ENCODE measurements at places on chromosomes 7 and 10.
A peak's percentile ranks its signal among the peaks of the same experiment; 100 is the strongest.

DNA sequence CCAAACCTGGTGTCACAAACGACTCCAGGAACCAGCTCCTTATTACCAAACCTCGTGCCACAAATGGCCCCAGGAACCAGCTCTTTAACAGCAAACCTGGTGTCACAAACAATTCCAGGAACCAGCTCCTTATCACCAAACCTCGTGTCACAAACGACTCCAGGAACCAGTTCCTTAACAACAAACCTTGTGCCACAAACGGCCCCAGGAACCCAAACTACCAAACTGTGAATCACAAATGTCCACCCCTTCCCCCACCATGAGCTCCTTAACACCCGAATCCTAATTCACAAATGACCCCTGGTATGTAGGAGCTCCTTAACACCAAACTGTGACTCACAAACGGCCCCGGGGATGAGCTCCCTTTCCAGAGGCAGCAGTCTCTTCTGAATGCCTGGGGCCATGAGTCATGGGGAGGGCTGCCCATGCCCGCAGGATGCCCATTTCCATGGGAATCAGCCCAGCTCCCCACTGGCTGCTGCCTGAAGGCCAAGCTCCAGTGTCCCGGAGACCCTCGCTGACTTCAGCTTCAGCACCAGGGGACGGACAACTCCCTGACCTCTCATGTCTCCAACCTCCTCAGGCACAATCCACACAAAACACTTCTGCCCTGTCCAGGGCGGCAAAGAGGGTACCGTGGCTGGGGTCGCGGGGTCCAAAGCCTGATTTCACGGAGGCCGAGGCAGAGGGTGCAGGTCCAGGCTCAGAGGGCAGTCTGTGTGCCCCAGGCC is 213.1 kb downstream of the ELFN1 start:
- DNase-seq: peak; percentile 46

GRCh38 chr10:79053481-79054202 is 15.1 kb upstream of the ZMIZ1 start:
- DNase-seq: no peak

GRCh38 chr7:114648680-114649079 is 234.1 kb downstream of the FOXP2 start:
- no peak for DNase-seq

GRCh38 chr10:47060993-47061500 is 149.8 kb downstream of the PTPN20 start:
- no peak for DNase-seq

DNA sequence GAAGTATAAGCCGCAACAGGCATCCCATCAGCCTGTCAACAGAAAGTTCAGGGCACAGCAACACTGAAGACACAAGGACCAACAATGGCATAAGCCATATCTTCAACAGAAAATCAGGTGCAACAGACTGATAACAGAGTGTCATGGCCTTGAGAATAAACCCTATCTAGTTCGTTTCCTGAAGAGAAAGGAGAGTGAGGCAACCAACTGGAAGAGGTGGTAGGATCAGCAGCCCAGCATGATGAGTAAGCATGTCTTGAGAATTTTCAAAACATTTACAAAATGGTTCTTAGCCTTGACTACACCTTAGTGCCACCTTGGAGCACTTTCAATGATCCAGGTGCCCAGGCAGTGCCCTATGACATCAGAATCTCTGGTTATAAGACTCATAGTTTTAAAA is 290.2 kb upstream of the SEMA3C start:
- no peak for DNase-seq

DNA sequence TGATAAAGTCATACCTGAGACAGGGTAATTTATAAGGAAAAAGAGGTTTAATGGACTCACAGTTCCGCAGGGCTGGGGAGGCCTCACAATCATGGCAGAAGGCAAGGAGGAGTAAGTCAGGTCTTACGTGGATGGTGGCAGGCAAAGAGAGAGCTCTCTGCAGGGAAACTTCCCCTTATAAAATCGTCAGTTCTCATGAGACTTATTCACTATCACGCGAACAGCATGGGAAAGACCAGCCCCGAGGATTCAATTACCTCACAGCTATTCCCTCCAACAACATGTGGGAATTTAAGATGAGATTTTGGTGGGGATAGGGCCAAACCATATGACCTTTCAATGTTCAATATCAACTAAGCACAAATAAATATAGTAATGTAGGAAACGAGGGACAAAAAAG is 559.4 kb upstream of the KCND2 start:
- DNase-seq: no peak

- DNase-seq: peak; percentile 52
Observed at GRCh38 chr10:46245381-46245900, 41.4 kb upstream of the ANTXRL start.

DNA sequence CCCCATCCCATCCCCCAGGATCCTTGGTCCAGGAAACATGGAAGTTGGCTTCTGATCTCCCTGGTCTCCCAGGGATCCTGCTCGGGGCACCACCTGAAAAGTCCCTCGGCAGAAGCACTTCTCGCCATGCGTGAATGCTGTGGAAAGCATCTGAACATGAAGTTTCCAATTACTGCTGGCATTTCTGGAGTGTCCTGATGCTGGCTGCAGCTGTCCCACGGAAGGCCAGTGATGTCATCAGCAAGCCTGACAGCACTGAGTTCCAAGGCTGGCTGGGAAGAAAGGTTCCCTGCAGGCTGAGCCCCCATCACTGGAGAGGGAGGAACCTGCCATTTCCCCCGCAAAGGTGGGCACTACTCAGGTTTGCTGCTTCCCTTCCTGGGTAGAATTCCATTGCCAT is 71.4 kb downstream of the KCNMA1 start:
- DNase-seq: no peak

GRCh38 chr10:74164716-74165529 is 13.9 kb downstream of the ADK start:
- DNase-seq: no peak
